ENCODE measurements at places on chromosomes 2 and 18. TPM values are rescaled to one million over a fixed set of nuclear protein-coding genes. Genes with fewer than 3 reads are reported as not detected.
A peak's percentile ranks its signal among the peaks of the same experiment; 100 is the strongest.

DNA sequence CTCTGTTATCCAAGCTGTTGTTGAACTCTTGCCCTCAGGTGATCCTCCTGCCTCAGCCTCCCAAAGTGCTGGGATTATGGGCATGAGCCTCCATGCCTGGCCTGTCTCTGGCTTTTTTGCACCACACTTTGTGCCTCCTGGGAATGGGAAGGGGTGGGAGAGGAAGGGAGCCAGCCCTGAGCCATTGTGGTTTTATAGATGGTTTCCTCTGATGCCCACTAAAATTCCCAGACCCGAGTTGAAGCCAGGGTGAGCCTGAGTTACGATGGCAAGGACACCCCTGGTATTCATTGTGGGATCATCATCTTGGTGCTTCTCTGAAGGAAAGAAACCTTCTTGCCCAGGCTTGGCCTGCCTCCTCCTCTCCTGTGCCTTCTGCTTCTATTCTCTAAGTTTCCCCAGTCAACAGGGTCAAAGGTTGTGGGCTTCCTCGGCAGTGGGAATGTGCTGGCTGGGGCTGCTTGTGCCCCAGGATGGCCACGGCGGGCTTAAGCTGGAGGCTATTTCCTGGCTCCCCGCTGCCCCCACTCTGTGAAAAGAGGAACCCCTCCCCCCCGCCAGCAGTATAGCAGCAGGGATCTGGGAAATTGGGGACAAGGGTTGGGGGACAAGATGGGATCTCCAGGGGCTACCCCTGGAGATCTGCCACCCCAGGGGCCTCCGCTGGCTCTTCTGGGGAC lies 106.2 kb downstream of the STPG4 start:
- H3K27ac ChIP-seq = no peak overlapping the region
- H3K4me3 ChIP-seq = no peak overlapping the region
- DNase-seq = no peak
- no peaks in the 10 kb centered on the region for H3K4me1 ChIP-seq

DNA sequence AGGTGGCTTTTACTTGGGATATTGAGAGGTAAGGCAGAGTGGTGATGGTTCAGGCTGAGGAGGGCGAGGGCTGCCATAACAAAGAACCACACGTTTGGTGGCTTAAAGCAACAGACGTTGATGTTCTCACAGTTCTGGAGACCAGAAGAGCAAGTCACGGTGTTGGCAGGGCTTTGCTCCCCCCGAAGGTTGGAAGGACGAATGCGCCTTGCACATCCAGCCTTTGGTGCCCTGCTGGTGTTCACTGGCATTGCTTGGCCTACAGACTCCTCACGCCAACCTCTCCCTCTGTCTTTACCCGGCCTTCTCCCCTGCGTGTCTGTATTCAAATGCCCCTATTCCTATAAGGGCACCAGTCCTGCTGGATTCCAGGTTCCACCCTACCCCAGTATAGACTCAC lies 125.4 kb downstream of the TPO start:
- no peaks in the 10 kb centered on the region for H3K27me3 ChIP-seq
- H3K4me3 ChIP-seq = no peak overlapping the region
- H3K36me3 ChIP-seq = no peaks in the 10 kb centered on the region
- DNase-seq = no peak
- H3K4me1 ChIP-seq = no peaks in the 10 kb centered on the region

DNA sequence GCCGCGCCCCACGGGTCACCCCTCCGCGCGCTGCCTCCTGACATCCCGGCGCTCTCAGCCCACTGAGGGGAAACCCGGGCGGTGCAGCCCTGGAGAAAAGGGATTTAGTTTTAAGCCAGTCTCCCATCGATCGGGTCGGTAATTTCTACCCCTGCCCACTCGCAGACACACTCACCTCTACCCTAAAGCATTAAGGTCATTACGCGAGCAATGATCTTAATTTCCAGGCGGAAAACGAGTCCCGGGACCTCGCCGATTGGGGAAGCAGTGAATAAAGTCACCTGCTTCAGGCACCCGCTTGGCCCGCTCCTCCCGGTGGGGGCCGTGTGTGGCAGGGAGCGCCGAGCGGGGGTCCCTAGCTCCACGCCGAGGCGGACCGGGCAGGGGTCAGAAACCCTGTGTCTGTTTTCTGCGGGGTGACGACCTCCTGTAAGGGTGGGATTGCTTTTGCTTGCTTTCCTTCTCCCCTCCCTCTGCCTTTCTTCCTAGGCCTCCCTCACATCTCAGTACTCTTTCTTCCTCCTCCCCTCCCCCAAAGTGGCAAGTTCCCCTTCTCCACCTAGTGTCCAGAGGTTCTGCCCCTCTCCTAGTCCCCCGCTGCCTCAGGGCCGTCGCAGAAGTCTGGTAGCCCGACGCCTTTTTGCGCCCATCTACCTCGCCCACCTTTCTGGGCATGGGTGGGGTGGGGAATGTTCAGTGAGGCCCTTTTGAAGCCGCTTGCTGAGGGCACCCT lies 142.6 kb downstream of the MEIS1 start:
- H3K4me1 ChIP-seq = no peaks in the 10 kb centered on the region
- H3K27ac ChIP-seq = peak overlapping the region; percentile 34
- peak; percentile 59 for DNase-seq
- H3K27me3 ChIP-seq = no peaks in the 10 kb centered on the region
- no peaks in the 10 kb centered on the region for H3K36me3 ChIP-seq

The CPS1 gene
- 5.1 TPM for total RNA-seq

The KCNK3 gene
- total RNA-seq = 14.7 TPM

GRCh38 chr18:36516726-36517125 lies 219.2 kb downstream of the FHOD3 start:
- no peaks in the 10 kb centered on the region for H3K4me1 ChIP-seq
- no peak overlapping the region for H3K27ac ChIP-seq
- no peak overlapping the region for H3K4me3 ChIP-seq

The SERPINB13 gene
- not detected for total RNA-seq

DNA sequence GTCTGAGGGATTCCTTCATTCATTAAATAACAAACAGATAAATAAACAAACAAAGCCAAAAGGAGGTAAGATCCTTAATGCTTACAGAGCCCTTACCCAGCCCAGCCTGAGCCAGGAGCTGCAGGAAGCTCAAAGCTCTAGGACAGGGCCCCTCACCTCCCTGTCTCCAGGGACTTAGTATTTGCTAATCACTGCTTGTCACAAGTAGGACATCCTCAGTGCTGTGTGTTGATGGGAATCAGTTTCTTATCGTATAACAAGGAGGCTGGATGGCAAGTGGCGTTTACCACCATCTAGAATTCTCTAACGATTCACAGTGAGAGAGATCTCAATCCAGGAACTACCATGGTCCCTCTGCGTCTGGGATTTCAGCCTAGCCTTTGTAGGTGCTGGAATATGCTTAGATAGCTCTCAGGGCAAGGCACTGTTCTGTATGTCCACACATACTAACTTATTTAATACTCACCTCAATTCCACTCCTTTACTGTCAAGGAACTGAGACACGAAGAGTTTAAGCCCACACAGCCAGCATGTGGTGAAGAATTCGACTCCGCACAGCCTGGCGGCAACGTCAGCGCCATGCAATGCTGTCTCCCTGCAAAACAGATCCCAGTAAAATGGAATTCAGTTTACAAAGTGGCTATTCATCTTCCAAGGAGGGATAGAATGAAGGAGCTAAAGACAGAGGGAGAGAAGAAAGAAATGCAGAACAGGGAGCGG lies 164.8 kb downstream of the MYCN start:
- H3K27me3 ChIP-seq = no peaks in the 10 kb centered on the region
- H3K36me3 ChIP-seq = no peaks in the 10 kb centered on the region
- H3K27ac ChIP-seq = no peak overlapping the region
- DNase-seq = no peak
- no peak overlapping the region for H3K4me3 ChIP-seq
- H3K4me1 ChIP-seq = no peaks in the 10 kb centered on the region

DNA sequence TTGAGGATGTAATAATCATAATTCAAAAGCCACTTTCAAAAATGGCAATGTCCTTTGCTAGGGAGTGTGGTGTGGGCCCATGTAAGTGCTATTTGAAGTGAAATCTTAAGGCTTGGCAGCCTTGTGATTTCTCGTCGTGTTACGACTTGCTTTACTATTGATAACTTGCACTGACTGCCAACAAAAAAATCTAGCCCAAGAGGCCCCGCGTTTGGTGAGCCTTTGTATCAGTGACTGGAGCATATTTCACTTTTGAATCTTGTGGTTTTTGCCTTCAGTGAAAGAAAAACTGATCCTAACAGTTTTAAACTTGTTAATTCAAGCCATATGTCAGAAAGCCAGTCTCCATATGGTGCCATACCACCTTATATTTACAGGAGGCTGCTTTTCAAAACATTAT lies 248.0 kb downstream of the TMEM182 start:
- no peak overlapping the region for H3K4me3 ChIP-seq
- H3K4me1 ChIP-seq = no peaks in the 10 kb centered on the region
- no peaks in the 10 kb centered on the region for H3K36me3 ChIP-seq
- no peak for DNase-seq
- H3K27me3 ChIP-seq = no peaks in the 10 kb centered on the region

DNA sequence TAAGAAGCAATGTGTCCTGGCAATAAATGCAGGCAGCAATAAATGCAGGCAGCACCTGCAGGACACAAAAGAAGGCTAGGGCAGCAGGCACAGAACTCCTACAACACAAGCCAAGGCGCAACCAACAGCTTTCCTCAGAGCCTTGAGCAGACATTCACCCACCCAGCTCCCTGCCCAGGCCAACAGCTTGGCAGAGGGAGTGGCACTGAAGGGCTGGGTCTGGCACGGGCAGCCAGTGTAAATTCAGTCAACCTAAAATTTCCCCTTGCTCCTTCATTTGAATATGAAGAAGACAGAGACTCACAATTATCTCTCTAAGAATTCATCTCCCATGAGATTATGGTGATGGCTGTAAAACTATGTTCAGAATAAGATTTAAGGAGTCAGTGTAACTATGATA lies 35.4 kb downstream of the AAK1 start:
- H3K27ac ChIP-seq = no peak overlapping the region
- H3K4me3 ChIP-seq = no peak overlapping the region
- H3K27me3 ChIP-seq = no peaks in the 10 kb centered on the region
- H3K4me1 ChIP-seq = peaks cover 3% of the 10 kb centered on the region

DNA sequence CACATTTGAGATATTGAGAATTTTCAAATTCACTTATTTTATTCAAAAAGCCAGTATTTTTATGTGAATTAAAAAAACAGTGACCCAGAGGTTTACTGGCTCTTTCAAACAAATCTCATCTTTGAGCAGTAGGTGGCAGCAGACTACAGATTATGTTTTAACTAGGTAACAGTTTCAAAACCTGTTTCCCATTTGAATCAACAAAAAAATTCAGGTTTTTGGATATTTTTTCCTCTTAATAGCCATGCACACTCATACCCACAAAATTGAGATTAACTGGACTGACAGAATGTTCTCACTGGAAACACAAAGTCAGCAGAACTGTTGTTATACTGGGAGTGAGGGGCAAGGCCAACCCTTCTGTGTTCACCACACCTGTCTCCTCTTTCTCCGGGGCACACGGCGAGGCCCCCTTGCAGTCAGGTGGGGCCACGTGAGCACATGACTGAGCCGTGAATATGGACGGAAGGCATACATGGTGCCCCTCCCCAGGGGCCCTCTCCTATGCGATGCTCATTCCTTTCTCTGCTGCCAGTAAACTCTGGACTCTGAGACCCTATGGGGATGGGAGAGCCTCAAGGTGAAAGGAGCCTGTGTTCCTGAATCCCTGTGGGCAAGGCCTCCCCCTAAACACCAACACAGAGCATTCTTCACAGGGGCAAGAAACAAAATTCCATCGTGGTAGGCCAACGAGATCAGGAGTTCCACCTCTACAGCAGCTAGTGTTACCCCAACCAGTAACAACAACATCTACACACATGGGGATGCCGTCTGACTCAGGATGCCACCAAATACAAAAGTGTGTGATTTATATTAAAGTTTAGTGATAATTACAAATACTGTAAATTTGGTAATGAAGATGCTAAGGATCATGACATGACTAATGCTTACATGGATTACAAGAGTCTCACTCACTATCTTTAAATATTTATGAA lies 80.4 kb downstream of the LPIN2 start:
- H3K36me3 ChIP-seq = peaks cover 2% of the 10 kb centered on the region
- no peak overlapping the region for H3K27ac ChIP-seq
- no peaks in the 10 kb centered on the region for H3K4me1 ChIP-seq
- no peak overlapping the region for H3K4me3 ChIP-seq
- DNase-seq = no peak

DNA sequence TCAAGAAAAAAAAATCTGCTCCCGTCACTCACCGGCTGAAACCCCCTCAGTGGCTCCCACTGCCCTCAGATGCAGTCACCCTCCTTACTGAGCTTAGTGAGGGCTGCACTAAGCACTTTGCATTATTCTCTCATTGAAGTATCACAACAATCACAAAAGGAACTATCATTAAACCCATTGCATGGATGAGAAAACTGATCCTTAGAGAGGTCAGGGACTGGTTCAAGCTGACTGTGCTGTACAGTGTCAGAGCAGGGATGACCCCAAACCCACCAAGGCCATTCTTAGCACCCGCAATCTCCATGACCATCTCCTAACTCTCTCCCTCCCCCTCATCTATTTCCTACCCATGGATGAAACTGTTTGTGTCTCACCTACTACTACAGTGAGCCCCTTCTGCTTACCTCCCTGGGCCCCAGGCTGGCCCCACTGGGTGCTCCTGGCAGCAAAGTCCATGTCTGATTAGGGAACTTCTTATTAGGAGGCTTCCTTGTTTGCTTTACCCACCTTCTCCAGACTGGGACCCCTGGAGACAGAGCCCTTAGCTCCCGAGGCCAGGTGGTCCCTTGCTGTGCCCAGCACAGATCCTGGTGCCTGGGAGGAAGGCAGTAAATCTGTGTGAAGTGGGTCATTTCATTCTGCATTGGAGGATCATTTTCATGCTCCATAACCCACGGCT lies 139.3 kb upstream of the ID2 start:
- H3K27me3 ChIP-seq = no peaks in the 10 kb centered on the region
- peak; percentile 27 for DNase-seq
- H3K4me1 ChIP-seq = no peaks in the 10 kb centered on the region
- no peak overlapping the region for H3K4me3 ChIP-seq
- no peak overlapping the region for H3K27ac ChIP-seq

The CHST10 gene
- total RNA-seq = 6.0 TPM

The RAX gene
- not detected for total RNA-seq

DNA sequence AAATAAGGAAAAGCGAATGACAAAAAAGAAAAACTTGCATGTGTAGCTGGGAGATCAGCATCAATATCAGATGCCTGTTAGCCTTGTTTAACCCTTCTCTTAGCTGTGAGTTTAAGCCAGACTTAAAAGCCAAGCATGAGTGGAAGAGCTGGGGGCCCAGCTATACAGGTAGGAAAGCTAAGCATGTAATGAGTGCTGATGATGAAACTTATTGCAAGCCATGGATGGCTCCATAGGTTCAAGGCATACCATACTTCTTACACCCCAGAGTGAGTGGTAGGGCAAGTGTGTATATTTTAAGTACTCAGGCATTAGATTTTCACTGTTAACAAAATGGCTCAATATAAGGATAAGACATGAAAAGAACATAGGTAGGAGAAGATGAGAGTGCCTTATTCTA lies 28.0 kb downstream of the RBBP8 start:
- H3K4me3 ChIP-seq = no peak overlapping the region
- no peak overlapping the region for H3K27ac ChIP-seq
- no peak for DNase-seq
- H3K4me1 ChIP-seq = no peaks in the 10 kb centered on the region
- no peaks in the 10 kb centered on the region for H3K27me3 ChIP-seq
- no peaks in the 10 kb centered on the region for H3K36me3 ChIP-seq

Data from aorta (tissue), 5 donors.